Retina (tissue), 1 donor: ENCODE measurements at places on chromosomes 7 and 10.

GRCh38 chr10:19654576-19654975 lies 161.7 kb upstream of the PLXDC2 start:
- DNase-seq: no peak

DNA sequence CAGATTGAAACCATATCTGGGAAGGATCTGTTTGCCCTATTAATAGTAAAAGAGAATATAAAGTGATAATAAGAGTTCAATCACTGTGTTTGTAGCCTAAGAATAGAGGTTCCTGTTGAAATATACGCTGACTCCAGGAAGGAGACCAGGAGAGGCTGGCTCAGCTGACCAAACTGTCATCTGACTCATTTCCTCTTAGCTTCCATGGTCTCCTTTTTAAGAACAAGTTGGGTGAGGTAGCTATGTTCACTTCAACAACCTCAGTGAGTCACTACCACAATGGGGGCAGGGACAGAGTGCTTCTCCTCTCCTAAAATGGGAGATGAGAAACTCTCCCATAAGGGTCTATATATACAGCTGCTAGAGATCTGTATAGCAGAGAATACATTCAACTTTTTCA lies 543.3 kb downstream of the CALN1 start:
- DNase-seq: no peak

DNA sequence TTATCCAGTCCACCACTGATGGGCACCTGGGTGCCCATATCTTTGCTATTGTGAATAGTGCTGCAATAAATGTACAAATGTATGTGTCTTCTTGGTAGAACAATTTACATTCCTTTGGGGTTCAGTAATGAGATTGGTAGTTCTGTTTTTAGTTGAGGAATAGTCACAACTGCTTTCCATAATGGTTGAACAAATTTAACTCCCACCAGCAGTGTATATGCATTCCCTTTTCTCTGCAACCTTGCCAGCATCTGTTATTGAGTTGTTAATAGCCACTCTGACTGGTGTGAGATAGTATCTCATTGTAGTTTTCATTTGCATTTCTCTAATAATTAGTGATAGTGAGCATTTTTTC lies 27.8 kb downstream of the COA1 start:
- no peak for DNase-seq

DNA sequence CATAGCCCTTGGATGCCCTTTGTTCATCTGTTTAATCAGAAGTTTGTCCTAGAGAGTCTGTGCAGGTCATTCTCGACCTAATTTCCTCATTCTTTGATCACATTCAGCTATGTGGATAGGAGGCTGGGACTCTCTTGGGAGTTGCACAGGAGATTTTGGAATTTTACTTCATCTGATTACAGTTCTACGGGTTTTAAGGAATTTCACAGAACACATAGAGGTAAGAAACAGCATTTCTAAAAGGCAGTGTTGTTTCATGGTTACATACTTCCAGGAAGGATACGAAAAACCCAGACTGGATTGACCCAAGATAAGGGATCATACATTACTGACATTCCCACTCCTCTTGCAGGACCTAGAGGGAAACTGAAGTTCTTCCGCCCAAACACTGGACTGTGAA lies 45.9 kb downstream of the GATA3 start:
- no peak for DNase-seq

- DNase-seq: no peak
Measured at GRCh38 chr7:33539198-33539597, 366.1 kb upstream of the BMPER start.

- no peak for DNase-seq
Measured at GRCh38 chr7:5525271-5526099, 101.9 kb upstream of the TNRC18 start.

DNA sequence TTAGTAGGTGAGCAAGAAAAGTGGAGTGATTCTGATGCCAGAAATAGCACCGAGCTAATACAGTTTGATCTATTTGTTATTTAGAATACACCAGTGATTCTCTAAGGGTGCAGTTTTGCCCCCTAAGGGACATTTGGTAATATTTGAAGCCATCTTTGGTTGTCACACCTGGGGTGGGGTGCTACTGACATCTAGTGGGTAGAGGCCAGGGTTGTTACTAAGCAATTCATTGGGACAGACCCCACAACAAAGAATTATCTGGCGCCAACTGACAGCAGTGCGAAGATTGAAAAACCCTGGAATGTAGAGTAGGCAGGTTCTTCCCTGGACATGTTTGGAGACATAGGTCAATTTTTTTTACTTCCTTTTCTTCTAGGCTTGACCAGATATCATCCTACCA lies 14.6 kb downstream of the PALS2 start:
- DNase-seq: peak; percentile 34

- DNase-seq: no peak
Measured at GRCh38 chr10:121048749-121049148, 197.6 kb downstream of the WDR11 start.

DNA sequence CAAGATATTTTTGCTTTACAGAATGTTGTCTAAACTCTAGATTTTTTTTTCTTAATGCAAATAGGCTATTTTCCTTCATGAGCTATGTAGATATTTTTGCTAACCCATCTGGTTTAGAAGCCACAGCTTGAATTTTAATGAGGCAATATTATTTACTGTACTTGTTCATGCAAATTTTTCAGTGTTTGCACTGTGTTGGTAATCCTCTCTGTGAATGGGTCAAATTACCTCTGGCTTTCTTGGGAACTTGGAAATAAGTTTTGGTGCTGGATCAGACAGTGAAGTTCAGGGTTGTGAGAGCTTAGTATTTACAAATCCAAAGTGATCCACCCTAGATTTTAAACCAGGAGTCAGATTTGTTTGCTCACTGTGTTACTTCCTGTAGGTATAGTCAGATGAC lies 686.9 kb downstream of the NXPH1 start:
- no peak for DNase-seq

- peak; percentile 87 for DNase-seq
Measured at GRCh38 chr7:149414745-149415390, 46.0 kb downstream of the ZNF777 start.

GRCh38 chr10:77463499-77463898 lies 174.1 kb downstream of the KCNMA1 start:
- no peak for DNase-seq

- DNase-seq: no peak
Measured at GRCh38 chr10:70053218-70053840, 683 bp downstream of the MACROH2A2 start.

GRCh38 chr7:27088002-27088922 lies 7.5 kb downstream of the HOXA1 start:
- peak; percentile 72 for DNase-seq

DNA sequence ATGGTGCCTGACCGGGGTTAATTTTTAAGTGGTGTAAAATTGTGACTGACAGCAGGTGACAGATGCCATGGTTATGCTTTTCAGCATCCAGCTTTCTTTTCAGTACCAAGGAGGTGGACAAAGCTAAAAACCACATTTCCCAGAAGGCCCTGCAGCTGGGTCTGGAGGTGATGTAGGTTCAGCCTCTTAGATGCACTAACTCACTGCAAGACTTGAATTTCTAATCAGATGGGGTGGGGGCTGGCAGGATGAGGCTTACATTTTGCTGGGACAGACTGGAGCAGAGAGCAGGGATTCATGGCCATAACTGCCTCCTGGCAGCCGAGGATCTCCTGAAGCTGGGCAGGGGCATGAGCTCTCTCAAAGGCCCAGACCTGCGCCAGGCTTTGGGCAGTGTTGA lies 52.4 kb downstream of the PDIA4 start:
- DNase-seq: no peak

DNA sequence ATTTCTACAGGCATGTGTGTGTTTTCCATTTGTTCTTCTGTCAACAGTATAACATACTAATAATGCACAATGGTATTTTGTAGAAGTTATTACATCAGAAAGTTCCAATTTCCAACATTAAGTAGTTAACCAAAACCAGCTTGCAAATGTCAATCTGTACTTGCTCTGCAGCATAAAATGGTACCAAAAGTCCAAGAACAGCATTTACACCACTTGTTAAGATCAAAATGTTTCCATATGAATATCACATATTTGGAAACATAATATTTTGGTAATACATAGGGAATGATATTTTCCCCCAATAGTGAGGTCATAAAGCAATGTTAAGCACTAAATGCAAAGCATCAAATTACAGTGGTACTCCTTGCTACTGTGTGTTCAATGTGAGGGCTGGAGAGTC lies 162.1 kb downstream of the ZNF438 start:
- DNase-seq: no peak

- no peak for DNase-seq
Measured at GRCh38 chr10:7855205-7855604, 36.9 kb downstream of the TAF3 start.

DNA sequence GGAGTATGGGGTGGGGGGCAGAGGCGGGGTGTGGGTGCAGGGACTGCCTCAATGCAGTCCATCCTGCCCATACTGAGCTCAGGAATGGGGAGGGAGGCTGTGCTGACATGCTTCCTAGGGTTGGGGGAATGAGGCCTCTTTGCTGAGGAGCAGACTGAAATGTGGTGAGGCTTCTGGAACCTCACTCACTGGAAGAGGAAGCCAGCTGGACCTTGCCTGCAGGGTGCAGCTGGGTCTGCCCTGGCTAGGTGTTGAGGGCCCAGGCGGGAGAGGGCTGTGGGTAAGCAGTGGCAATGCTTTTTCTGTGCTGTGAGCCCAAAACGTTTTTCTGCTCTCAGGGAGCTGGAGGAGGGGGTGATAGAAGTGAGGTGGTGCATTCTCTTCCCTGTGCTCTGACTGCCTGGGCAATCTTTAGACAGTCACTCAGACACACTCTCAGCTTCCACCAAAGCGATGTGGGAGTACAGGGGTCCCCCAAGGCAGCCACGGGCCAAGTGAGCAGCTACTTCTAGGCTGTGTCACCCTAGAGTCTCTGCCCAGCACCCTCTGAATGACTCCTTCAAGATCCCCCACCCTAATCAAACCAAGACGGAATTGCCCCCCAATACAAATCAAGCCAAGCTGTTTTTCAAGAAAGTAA lies 41.1 kb upstream of the BMPR1A start:
- DNase-seq: no peak

DNA sequence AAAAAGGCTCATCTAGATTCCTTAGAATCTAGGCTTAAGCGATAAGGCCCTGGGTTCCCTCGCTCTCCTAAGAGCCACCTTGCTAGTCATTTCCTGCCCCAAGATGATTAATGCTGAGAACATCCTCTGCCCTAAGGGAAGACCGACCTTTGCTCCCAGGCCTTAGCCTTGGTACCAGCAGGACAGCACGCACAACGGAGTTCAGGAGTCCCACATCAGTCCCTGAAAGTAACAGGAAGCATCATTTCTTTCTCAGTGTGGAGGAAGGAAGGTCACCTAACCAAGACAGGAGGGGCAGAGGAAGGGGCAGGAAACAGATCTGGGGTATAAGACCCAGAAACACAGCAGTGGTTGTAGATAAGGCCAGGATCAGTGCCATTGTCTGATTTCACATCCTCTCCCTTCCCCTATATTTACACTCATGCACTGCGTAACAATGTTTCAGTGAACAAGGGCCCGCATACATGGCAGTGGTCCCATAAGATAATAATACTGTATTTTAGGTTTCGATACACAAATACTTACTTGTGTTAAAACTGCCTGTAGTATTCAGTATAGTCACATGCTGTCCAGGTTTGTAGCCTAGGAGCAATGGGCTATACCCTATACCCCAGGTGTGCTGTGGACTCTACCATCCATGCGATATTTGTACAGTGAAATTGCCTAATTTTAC lies 8.1 kb upstream of the FAM107B start:
- DNase-seq: no peak

DNA sequence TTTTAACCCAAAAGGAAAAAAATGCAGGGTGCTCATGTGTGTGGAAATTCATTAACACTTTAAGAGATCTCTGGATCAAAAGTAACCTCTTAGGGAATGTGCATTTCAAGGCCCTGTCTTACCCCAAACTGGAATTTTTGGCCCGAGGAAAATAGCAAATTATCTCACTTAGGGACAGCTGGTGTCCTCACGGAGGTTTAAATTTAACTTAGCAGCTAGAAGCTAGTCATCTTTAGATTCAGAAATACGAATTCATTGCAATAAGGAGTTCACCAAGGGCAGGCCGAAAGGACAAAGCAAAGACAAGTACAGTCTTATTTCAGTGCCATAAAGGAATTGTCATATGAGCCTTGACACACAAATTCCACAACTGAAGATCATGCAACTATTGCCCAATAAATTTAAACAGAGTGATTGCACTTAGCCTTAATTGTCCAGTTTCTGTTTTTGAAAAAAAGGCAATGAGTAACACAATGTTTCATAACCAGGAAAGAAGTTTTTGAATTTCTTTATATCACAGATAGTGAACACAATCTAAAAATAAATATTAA lies 22.4 kb upstream of the SEMA3C start:
- DNase-seq: no peak

GRCh38 chr7:74344132-74344496 lies 54.9 kb downstream of the CLIP2 start:
- no peak for DNase-seq

GRCh38 chr7:137073571-137074325 lies 205.3 kb downstream of the CHRM2 start:
- DNase-seq: no peak

- no peak for DNase-seq
Measured at GRCh38 chr10:81978238-81978637, 103.2 kb downstream of the NRG3 start.

- DNase-seq: no peak
Measured at GRCh38 chr7:131683536-131684125, 127.2 kb upstream of the PODXL start.

GRCh38 chr10:2920637-2921036 lies 146.7 kb upstream of the PFKP start:
- DNase-seq: no peak

DNA sequence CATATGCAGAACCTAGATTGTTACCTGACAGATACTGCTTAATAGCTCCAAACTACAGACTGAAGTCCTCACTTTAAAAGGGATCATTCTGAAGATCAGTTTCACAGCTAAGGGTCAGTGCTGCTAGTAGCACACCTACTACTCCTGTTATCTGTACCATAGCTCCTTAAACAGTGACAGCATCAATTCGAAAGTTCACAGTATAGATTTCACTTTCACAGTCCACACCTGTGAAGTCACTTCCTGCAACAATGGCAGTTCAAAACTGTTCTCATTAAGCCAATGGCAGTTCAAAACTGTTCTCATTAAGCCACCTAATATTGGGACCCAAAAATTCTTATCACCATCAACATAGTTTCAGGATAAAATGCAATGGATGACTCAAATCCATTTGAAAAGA lies 10.7 kb upstream of the FHIP2A start:
- DNase-seq: no peak

DNA sequence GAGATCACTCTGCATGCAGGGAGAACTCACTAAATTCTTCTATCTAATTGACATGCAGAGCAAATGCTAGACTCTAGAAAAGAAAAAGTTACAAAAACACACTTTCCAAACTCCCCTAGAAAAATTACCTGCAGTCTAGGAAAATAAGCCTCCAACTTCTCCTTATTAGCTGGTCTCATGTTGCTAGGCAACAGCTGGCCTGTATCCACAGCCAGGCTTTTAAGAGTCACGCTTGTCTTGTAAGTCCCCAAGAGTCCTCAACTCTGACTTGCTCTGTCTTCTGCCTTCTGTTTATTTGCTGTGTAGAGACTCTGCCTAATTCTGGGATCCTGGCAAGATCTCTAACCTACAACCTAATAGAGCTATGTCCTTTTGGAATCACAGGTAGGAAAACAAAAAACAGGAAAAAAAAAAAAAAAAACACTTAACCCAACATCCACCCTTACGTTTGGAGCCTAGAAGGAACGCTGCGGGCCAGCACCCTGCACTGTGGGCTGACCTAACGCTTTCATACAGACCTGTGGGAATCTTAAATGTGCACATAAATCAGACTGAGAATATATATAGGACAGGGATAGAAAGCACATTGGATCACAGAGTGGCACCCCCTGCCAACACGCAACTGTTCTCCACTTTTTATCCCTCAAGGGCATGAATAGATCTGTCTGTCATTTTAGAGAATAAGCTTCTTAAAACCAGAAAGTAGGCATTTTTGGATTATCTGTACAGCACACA lies 117.0 kb upstream of the PTPRZ1 start:
- DNase-seq: peak; percentile 63
